ENCODE measurements at places on chromosomes 2 and 18. TPM values are rescaled to one million over a fixed set of nuclear protein-coding genes. Genes with fewer than 3 reads are reported as not detected.

- no peak overlapping the region for H3K27ac ChIP-seq
- H3K4me1 ChIP-seq, result no peaks in the 10 kb centered on the region
- no peaks in the 10 kb centered on the region for H3K36me3 ChIP-seq
- H3K27me3 ChIP-seq, result no peaks in the 10 kb centered on the region
- no peak for DNase-seq
- no peak overlapping the region for H3K4me3 ChIP-seq
Observed at GRCh38 chr2:172792711-172793110, 57.1 kb downstream of the RAPGEF4 start.

Gene GAL3ST2
- total RNA-seq, result 0.93 TPM

- H3K36me3 ChIP-seq, result peaks cover 13% of the 10 kb centered on the region
- no peak overlapping the region for H3K27ac ChIP-seq
- H3K4me3 ChIP-seq, result no peak overlapping the region
- DNase-seq, result no peak
Observed at GRCh38 chr18:9531791-9532410, 56.6 kb downstream of the RALBP1 start.

DNA sequence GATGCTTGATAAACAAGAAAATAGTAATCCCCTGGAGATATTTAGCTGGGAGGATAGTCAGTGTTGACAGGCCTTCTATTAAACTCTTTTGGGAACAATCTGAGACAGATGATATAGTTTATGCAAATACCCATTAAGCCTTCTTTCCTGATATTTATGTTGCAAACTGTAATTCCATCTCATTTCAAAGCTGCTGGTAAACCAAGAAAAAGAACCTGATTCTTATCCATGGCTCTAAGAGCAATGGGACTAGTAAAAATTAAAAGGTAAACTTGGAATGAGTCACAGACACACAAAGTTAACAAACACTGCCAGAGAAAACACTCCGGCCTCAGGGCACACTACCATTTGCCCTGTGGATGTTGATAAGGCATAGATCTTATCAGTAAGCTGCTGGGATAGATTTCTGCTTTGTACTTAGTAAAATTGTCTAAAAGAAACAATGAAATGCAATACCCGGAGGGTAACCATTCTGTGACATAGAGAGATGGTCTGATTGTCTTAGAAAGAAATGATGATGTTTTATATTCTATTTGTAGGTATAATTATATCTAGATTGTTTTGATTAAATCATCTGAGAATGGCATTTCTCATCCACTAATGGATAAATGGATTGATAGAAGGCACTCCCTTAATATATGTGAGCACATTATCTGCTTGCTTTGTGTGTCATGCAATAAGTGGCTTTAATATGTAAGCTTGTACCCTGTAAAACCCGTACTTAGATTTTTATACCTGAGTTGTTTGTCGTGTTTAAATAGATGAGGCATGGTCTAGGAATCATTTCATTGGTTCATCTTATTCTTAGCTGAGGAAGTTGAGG, 13.2 kb downstream of the GALR1 start:
- no peak overlapping the region for H3K4me3 ChIP-seq
- no peaks in the 10 kb centered on the region for H3K27me3 ChIP-seq
- no peak for DNase-seq
- no peaks in the 10 kb centered on the region for H3K36me3 ChIP-seq
- H3K27ac ChIP-seq, result no peak overlapping the region

Gene HOXD8
- not detected for total RNA-seq

GRCh38 chr18:72866442-72866900, 1.3 kb downstream of the NETO1 start:
- H3K4me1 ChIP-seq, result no peaks in the 10 kb centered on the region
- no peak for DNase-seq
- H3K36me3 ChIP-seq, result no peaks in the 10 kb centered on the region
- no peak overlapping the region for H3K4me3 ChIP-seq

DNA sequence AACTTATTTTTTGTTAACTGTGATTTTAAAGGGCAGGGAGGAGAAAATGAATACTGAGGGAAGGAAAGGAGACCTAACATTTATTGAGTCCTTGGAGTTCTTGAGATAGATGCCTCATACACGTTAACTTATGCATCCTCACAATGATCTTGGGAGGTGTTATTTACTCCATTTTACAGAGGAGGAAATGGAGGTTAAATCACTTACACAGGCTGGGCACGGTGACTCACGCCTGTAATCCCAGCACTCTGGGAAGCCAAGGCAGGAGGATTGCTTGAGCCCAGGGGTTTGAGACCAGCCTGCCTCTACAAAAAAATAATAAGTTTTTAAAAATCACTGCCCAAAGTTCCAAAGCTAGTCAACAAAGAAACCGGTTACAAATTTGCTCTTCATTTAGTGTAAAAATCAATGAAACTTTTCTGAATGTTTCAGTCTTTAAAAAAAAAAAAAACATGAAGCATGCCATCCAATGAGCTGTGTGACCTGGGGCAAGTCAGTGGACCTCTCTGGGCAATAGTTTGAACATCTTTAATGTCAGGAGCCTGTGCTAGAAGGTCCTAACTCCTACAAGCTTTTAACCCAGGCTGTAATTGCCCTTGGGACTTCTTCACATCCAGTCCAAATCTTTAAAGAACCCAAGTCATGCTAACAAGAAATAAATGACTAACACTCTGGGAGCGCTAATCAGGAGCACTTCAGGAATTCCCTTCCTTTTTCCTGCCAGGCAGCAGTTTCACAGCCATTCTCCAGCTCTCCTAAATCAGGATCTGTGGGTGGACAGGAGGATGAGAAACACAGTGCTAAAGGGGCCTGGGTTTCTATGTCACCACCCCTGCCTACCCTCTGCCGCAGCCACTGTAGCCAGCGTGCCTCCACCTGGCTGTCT, 176.4 kb downstream of the TMEM247 start:
- H3K27ac ChIP-seq, result no peak overlapping the region
- H3K4me3 ChIP-seq, result no peak overlapping the region
- no peaks in the 10 kb centered on the region for H3K36me3 ChIP-seq

DNA sequence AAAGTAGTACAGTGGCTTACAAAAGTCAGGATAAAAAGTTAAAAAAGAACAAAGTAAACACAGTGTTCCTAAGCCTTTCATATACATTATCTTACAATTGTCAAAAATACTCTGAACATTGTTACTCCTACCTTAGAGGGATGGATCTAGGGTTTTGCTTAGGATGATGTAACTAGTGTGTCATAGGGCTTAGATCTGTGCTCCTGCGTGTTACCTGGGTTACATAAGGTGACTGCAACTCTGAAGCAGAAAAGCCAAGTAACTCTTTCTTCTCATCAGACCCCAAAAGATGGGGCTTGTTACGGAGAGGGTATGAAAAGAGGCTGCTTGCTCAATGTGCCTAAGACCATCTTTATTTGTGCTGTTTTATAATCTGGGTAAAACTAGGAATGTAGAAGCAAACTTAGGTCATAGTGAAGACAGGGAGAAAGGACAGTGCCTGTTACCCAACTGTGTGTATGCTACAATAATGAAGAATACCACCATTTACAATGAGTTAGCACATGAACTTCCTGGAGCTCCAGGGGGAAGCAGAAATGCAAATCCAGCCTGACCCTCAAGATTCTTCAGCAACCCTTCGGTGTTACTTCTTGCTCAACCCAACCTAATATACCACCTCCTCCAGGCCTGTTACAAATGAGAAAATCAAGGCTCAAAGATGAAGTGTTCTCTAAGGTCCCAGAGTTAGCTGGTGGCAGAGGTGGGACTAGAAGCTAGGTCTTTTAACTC, 42.0 kb upstream of the STK17B start:
- H3K36me3 ChIP-seq, result no peaks in the 10 kb centered on the region
- no peaks in the 10 kb centered on the region for H3K27me3 ChIP-seq
- H3K4me1 ChIP-seq, result peaks cover 57% of the 10 kb centered on the region

Gene DYNAP
- not detected for total RNA-seq

DNA sequence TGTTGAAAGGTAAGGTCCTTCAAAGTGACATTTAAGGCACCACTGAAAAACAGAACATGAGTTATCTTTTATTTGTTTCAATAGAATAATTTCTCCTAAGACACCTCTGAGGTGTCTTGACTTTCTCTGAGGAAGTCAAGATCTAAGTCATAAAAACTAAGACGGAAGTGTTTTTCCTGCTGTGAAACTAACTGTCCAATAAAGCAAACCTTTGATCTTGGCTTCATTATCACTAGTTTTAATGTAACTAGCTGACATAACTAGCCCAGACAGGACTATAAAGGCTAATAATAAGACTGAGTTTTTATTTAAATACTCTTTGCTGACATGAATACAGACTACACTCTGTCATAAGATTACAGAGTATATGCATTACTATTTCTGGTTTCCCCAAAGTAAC, 36.6 kb downstream of the INO80D start:
- H3K4me1 ChIP-seq, result no peaks in the 10 kb centered on the region
- no peaks in the 10 kb centered on the region for H3K27me3 ChIP-seq
- H3K36me3 ChIP-seq, result peaks cover 6% of the 10 kb centered on the region
- DNase-seq, result no peak
- H3K4me3 ChIP-seq, result no peak overlapping the region
